Right lung (tissue), 10 donors: ENCODE measurements at places on chromosomes 11 and 22.

DNA sequence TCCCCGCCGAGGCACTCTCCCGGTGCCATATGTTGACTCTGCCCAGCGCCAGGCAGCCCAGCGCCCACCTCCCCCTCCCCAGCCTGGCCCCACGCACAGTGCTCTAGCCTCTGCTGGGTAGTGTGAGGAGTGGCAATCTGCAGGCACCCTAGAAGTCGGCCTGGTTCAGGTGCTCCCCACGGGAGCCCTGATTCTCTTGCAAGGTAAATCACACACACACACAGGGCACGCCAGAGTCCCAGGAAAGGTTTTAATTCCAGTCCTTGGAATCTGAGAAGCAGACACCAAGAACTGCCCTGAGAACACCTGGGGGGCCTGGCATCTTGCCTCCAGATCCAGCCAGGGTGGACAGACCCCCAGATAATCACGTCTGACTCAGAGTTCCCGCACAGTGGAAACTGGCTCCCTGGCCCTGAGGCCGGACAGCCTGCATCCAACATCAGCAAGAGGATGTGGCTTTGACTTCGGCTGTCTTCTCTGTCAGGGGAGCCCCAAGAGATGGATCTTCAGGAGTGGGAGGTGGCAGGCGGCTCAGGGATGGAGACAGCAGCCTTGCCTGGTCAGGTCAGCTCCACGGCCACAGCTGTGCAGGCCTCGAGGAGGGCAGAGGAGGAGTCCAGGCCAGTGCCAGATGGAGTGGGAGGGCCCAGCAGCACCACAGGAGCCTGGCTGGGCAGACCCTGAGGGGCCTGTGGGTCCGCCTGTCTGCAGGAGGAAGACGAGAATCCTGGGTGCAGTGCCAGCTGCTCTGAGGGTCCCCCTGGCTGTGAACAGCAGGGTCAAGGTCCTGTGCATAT, 1.1 kb upstream of the RIN1 start:
- no peak for DNase-seq

GRCh38 chr11:62140304-62141110, 16.7 kb downstream of the INCENP start:
- no peak for DNase-seq

DNA sequence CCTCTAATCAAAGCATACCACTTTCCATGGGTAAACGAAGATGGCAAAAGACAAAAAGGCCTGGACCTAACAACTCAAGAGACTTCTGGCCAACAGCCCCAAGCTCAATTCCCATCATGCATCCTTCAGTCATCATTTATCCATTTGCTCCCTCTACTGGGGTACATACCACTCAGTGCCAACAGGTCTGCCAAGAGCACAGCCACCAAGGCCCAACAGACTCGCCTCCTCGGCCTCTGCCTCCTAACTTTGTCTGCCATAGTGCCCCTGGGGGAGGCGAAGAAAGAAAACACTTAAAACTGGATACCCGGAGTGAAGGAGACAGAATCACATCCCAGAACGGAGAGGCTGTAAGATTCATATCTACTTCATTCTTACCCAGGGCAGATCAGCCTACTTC, 1.1 kb downstream of the HYOU1 start:
- DNase-seq: no peak

DNA sequence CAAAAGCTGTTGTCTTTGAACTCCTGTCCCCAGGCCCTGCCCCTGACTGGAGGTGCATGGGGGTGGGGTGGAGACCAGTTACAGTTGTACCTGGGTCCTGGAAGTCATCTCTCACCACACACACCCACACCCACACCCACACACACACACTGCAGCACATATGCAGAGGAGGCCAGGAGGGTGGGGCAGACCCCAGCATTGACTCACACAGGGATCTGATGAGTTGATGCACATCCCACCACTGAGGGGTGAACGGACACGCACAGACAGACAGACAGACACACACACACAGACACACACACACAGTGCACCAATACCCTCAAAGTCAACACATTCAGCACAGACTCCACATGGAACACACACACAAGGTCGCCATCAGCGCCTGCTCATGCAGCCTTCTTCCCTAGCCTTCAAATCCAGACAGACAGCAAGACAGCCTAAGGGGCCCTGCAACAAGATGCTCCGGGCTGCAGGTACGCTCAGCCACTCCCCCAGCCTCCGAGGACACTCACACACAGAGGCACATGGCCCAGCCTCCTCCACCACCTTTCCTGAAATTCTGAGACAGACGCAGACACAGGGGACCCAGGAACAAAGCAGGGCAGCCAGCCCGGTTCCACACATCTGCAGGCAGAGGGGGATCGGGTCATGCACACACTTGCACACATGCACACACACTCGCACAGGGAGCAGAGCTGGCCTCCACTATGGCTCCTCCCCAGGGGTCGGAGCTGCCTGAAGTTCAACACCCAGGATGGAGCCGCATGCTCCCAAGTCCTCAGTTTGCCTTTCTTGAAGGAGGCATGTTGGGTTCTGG, 26.5 kb downstream of the SYT7 start:
- no peak for DNase-seq

DNA sequence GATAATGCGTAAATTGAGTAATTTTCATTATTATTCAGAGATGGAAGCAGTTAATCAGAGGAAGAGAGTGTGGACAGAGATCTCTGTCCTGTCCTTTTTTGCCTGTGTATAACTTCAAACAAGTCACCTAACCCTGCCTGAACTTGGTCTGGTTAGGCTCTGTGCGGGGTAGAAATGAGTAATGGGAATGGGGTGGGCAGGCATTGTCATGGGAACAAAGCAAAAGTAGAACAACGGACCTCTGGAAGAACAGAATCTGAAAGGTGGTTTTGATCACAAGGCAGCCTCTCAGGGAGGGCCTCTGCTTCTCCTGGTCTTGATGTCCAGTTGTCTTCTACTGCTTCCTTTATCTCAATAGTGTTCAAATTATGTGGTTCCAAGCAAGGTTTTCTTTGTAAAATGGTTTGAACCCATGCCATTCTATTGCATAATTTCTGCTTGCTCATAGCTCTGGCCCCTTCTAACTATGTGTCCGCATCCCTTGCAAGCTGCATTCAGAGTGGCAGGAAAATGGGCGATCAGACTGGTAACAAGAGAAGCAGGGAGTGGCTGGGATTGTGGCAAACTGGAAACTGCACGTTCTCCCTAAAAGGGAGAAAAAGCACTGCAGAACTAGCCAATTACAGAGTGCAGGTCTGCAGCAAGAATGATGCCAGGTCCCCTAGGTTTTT, 76.1 kb downstream of the PRR5L start:
- DNase-seq: no peak

DNA sequence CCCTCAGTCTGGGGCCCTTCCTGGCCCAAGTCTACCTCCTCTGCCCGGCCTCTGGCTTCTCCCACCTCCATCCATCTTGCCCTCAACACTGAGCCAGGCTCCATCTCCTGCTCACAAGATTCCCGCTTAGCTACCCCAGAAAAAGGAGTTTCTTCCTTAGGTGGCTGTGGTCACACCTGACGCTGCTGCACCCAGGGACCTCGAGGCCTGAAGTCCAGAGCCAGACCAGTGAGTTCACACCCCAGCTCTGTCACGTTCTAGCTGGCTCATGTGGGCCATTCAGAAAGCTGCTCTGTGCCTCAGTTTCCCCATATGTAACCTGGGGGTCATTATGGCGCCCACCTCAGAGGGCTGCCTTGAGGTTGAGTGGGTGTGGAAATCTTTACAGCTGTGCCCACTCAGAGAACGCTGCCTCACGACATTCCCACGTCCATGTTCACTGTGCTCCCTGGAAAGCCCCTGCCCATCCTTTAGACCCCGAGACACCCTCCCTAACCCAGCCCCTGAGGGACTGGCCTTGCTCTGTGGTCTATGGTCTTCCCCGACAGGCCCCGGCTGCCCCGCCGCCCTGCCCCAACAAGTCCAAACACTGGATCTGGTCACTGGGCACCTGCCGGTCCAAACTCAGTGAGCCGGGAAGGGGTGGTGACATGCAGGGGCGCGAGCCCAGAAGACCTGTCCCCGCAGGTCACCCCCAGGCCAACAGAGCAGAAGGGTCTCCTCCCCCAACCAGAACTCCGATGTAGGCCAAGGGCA, 9.8 kb downstream of the PLXNB2 start:
- no peak for DNase-seq

DNA sequence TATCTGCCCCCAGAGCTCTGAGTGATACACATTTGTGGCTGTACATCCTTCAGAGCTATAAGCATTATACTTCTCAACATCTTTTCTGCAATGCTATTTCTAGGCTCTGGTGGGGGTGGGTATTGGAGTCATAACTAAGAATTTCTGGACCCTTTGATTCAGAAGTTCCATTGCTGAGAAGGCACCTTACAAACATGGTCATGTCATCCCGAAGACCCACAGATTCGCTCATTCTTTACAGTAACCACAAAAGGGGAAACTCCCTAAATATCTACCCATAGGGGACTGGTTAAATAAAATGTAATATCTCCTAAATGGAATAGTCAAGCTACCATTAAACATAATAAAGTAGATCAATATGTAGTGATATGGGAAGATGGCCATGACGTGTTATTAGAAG, 98.8 kb downstream of the PRR5L start:
- DNase-seq: no peak

DNA sequence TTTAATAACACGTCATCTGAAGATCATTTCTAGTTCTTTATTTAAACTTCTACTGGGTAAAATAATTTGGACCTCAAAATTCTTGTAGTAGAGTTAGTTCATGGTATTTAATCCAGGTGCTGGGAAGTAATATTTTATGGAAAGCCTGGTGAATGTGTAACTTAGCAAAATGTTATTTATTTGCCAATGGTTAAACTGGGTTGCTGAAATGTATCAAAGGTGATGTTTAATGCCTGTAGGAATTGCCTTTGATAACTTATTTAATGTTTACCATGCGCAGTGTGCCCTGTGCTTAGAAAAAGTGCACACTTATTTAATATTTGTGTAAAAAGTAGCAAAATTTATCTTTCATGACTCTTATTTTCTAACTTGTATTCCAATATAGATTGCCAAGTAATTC, 11.2 kb downstream of the OR5M11 start:
- DNase-seq: no peak

- no peak for DNase-seq
Measured at GRCh38 chr11:86991341-86991740, 36.1 kb upstream of the FZD4 start.

- no peak for DNase-seq
Measured at GRCh38 chr22:35071784-35072183, 5.8 kb downstream of the ISX start.

DNA sequence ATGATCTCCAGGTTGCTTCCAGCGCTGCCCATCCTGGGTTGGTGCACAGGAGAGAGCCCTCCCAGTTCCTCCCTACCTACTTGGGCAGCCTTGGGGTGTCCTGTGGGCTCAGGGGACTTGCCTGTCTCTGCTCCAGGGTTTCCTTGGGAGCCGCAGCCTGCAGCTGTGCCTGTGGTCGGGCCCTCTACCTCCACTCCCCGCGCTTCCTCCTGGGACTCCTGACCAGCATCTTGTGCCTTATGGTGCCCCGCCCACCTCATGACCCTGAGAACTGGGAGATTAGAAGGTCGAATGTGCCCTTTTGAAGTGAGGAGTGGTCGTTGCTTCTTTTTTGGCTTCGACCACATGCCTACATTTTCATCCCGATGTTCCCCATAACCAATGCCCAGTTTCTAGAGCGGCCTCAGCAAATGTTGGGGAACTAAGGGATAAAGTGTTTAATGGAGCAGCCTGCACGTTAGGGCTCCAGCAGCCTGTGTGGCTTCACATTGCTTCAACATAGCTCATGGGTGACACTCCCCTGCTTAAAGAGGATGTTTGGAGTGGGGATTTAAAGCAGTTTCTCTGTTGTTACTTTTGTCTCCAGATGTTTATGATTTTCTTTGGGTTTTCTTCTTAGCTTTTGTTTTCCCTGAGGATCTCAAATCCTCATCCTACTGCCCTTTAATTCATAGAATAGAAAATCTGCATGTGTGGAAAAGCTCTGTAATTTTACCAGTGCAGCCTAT, 248.8 kb downstream of the TBC1D22A start:
- no peak for DNase-seq

- no peak for DNase-seq
Measured at GRCh38 chr11:56670984-56671383, 7.5 kb downstream of the OR5AR1 start.

DNA sequence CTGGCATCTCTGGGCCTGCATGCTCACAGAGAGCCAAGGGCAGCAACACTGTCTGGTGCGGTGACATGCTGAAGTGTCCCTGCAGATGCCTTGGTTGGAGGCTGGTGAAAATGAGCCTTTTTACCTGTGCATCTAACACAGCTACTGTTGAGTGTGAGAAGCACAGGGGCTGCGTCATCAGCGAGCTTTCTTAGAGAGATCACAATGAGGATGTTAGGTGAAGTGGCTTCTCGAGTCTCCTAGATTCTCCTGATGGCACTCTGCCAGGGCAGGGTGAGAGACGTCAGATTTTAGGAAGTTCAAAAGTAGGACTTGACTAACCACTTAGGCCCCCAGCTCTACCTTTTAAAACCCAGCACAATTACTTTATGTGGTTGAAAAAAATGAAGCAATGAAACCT, 3.6 kb upstream of the SLC15A3 start:
- no peak for DNase-seq

- DNase-seq: no peak
Measured at GRCh38 chr11:134476435-134477021, 64.5 kb upstream of the B3GAT1 start.

- no peak for DNase-seq
Measured at GRCh38 chr11:18617688-18618341, 16.3 kb downstream of the SPTY2D1 start.

GRCh38 chr11:132714859-132715440, 817.4 kb downstream of the OPCML start:
- no peak for DNase-seq

GRCh38 chr11:77253690-77254089, 47.8 kb downstream of the GDPD4 start:
- DNase-seq: no peak

DNA sequence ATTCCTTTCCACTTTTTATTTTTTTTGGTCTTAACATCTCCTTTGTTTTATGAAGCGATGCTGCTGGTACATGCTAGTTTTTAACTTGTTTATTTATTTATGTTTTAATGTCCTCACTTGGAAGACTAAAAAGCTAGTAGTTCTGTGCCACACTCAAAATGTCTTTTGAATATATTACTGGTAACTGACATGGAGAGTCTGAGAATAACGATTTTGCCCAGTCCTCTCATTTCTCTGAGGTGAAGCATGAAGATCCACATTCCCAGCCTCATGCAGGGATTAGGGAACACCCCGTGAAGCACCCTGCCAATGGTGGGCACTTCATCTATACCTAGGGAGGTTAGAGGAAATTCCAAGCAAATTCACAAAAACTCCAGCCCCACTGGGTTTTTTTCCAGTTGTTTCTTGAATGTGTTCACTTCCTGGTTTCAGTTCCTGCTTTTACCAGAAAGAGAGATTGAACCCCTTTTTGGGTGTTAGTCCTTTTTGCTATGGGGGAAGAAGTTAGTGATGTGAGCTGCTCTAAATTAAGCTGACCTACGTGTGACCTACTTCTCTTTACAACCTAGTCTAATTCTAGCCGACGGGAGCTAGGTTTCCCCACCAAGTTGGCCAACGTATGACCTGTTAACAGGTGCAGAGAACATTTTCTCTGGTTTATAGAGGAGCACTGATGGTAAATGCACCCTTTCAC, 106.1 kb downstream of the SLC1A2 start:
- DNase-seq: no peak

GRCh38 chr22:19290400-19291217, 910 bp downstream of the CLTCL1 start:
- DNase-seq: no peak
